Activated effector memory CD4-positive, alpha-beta T cell treated with anti-CD3 and anti-CD28 coated beads, Interleukin-2, amount 50 U/mL, for 16 hours (primary cell): ENCODE measurements at places on chromosomes 12 and 14.

DNA sequence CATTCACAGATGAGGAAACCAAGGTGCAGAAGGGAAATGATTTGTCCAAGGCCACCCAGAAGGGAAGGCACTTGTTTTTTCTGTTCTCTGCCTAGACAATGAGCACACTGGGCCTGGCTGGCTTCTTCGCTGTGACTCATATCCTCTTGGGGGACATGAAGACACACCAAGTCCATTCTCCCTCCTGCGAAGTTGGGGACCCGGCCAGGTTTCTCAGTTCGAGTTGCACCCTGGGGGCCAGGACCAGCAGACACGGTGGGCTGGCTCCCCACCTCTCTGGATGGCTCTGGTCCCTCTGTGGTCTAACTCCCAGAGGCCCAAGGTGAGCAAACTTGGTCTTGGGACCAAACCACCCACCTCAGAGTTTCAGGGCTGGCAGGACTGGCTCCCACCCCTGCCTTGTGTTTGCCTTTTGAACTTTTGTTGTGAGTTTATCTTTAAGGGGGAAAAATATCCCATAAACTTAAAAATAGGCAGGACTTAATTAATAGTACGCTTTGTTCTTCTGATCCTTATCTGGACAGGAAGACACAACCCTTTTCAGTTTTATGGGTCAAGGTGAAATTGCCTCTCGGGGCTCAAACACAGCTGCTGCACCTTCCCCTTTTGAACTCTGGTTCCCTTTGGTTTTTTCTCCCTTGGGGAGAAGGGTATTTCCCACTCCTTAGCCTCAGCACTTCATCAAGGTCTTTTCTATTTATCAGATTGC is 9.0 kb upstream of the MLEC start:
- DNase-seq: no peak

GRCh38 chr14:21090940-21091663 is 7.4 kb downstream of the ZNF219 start:
- no peak for DNase-seq

DNA sequence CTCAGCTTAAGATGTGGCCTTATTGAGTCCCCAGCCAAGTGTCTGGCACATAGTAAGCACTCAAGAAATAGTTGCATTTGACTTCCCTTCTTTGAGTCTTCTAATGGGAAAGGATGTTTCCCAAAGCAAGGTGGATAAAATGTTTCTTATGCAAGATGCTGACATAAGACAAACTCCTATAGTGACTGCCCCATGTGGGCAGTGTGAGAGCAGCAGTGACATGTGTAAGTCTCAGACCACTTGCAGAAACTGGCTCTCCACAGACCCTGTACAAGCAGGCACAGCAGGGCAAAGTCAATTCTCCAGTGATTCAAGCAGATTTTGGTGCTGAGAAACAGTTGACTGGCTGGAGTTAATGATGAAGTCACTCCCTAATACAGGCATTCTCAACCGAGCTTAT is 255.3 kb downstream of the ANO2 start:
- DNase-seq: no peak

DNA sequence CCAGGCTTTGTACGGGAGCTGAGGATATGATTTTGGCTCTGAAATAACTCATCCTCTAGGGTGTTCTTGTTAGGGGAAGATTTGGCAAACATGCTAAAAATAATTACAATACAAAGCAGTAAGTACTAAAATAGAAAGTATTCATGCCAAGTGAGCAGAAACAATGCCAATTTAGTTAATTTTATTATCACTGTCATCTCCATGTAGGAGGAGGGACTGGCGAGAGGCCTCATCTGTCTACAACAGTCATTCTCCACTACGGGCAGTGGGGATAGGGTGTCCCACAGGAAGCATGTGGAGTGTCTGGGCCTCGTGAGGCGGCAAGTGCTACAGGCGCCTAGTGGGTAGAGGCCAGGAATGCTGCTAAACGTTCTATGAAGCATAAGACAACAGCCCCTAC is 3.3 kb downstream of the ISM2 start:
- DNase-seq: peak; percentile 6

DNA sequence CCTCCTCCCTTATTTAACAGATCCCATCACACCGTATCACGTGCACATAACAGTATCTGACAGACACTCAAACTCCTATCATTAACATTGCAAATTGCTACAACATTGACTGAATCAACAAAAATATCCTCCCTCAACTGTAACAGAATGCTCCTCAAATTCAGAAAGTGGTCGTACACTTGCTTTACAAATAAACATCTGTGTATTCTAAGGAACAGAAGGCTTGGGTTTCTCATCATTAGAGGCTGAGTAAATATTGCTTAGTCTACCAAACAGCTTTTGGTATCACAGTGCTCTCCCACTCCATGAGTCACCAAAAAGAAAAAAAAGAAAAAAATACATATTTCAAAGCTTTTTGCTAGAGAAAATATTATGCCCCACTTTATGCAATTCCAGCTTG is 23.9 kb downstream of the FERMT2 start:
- DNase-seq: no peak

- no peak for DNase-seq
These were observed 23.3 kb upstream of the NUDT14 start for GRCh38 chr14:105204206-105204930.

GRCh38 chr12:132360906-132361777 is 31.8 kb upstream of the GALNT9 start:
- no peak for DNase-seq

- no peak for DNase-seq
These were observed 9.4 kb upstream of the OASL start for GRCh38 chr12:121048442-121048841.

DNA sequence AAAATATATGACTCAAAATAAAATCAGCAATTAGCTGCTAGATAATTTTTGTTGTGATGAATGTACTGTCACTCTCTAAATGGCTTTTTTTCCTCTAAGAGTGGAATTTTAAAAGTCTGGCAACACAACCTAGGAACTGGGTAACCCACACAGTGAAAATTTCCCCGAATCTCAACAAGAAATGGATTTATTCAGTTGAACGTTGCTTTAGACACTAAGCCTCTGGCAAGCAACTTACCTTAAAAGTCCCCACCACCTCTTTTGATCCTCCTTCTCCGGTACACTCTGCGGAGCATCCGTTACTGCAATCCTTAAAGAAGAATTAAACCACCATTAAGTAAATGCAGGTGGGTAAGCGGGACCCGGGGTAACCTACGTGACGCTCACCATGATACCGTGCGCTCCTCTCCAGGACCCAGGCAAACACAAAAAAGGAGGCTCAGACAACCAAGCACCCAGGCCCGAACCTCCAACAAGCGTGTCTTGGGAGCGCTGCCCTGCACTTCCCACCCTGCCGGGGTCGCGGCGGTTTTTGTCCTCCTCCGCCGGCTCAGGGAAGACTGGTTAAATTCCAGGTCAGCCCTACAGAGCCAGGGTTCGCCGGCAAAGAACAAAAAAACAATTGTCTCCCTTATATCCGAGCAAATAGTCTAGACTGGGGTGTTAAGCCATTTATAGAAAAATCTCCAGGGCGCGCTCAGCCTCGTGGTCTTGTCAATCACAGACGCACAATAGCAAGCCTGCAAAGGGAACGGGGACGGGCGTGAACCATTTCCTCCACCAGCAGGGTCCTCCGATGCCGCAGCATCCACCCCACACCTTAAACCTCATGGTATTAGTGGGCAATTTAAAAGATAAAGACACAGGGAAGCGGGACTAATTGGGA is 47.1 kb downstream of the BCAT1 start:
- DNase-seq: no peak

DNA sequence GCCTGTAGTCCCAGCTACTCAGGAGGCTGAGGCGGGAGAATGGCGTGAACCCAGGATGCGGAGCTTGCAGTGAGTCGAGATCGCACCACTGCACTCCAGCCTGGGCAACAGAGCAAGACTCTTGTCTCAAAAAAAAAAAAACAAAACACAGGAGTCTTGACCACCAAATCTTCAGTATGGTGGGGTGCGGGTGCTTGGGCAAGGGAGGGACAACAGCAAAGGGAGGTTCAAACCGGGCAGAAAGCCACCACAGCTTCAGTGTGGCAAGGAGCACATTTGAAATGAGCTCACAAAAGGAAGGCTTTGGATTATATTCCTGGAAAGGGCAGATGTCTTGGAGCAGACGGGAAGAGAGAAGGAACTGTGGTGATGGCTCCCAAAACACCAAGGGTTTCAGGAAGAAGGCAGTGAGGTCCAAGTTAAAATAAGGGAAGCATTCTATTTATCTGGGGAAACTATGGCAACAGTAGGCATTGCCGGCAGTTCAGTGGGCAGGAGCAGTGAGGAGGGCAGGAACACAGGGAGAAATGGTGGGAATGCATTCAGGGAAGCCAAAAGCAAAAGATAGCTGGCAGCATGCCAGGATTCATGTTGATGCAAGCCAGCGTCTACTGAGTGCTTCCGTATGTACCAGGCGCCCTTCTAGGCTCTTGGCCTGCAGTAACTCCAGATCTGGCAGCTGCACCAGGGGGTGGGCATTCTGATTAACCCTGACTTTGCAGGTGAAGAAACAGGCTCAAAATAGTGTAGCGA is 51.0 kb upstream of the SRSF5 start:
- no peak for DNase-seq

- DNase-seq: no peak
These were observed 95.5 kb upstream of the FAR2 start for GRCh38 chr12:29053567-29053966.

GRCh38 chr14:103521438-103521950 is 1.1 kb downstream of the CKB start:
- DNase-seq: no peak

DNA sequence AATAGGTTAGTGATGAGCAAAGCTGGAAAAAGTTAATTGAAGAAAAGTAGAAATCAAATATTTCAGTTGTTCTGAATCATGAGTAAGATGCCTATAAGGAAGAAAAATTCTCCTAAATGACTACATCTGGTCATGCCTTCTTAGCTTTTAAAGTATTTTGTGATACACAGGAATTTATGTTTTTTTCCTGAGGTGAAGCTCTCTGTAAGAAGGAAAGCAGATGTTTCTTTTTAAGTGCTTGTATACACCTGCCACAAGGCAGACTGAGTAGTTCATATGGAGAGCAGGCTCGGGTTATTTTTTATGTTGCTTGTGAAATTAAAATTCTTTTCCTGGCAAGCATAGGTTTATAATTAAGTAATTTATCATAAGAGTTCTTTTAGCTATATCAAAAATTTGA is 275.2 kb downstream of the RAD51B start:
- no peak for DNase-seq

- no peak for DNase-seq
These were observed 5.5 kb upstream of the KRT8 start for GRCh38 chr12:52910248-52910883.

GRCh38 chr14:73752297-73752992 is 38.3 kb upstream of the PNMA1 start:
- peak; percentile 77 for DNase-seq

DNA sequence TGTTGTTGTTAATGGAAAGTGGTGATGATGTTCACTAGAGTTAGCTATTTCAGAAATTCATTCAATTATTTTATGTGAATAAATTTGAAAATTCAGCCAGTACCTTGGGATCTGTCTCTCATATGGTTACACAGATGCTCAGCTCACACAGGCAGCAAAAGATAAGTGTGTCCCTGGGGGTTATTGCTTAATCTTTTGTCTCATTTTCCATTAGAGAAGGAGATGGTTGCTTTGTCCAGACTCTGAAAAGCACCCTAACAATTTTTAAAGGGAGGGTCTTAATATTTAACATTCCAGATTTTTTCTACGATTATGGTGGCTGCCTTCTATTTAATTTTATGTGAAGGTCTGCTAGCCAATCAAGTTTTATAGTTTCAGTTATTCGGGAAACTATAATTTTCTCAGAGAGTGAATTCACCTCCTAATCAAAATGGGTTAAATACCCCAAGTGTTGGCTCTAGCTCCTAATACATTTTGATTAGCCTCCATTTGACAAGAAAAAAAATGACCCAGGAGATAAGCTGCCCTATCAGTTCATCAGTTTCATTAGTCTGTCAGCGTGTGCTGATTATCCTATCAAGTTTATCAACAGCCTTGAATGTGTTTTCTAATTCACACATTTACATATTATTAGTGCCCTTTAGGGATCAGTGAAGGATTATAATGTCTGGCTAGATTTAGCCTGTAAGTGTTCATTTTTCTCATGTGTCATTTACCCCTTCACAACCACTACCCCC is 282.1 kb downstream of the TMTC2 start:
- no peak for DNase-seq

GRCh38 chr12:49368240-49368600 is 958 bp downstream of the SPATS2 start:
- DNase-seq: no peak

DNA sequence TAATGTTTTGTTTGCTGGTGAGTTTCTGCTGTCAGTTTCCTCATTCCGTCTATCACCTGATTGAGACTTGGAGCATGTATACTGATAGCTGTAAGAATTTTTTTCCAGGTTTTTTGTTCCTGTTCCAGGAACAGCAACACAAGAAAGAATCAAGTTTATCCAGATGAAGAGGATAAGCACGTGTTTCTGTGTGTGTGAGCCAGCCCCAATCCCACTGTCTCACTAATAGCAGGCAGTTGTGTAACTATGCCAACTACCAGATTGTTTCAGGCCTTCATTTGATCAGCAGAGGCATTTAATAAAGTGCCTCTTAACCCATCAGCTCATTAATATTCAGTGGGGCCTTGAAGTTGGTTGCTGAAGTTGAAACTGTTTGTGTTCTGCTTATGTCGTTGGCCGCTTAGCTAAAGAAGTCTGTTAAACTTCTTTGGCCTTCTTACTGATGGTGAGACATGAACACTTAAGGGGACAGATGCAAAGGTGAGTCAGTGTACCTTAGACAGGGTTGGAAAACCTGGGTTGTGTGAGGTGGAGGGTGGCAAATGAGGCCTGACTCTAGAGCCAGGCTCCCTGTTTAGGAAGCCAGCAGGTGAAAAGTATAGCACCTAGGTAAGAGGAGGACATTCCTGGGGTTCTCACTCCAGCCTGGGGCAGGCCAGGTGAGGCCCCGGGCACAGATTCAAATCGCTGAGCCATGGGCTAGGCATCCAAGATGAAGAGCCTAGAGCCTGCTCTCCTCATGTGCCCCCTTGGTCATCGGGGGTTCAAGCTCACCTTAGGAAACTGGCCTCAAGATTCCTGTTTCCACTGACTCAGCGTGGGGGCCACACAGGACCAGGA is 3.7 kb downstream of the ANKRD13A start:
- DNase-seq: no peak
